ENCODE measurements at places on chromosomes 13 and 19.

- no peak for DNase-seq
These were observed 109.3 kb downstream of the KLF12 start for GRCh38 chr13:74024856-74025255.

DNA sequence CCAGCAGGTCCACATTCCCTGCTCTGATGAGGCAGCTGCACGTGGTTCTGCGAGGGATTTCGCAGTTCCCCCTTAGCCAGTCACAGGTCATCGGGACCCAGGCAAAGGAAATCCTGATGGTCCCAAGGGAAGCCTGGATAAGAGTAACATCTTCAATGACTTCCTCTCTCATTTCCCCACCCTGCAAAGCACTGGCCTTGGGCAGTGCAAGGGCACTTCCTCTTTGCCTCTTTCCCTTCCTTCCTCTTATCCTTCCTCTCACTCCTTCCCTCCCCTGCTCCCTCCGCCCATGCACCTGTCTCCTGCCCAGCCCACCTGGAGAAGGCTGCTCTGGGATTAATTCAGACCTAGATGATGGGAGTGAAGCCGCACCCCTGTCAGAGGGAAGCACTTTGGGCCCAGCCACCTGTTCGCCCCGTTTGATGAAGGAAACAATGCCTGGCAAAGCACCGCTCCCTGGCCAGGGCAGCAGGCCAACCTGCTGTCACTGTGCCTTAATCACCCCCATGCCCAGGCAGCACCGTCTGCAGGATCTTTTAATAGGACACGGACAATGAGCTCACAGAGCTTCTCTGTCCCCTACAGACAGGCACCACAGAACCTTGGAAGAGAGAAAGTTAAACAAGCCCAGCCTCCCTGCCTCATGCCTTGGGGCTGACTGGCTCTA, 113.5 kb upstream of the PABPC3 start:
- DNase-seq = no peak

- DNase-seq = no peak
These were observed 34.3 kb downstream of the MICU2 start for GRCh38 chr13:21569686-21570085.

DNA sequence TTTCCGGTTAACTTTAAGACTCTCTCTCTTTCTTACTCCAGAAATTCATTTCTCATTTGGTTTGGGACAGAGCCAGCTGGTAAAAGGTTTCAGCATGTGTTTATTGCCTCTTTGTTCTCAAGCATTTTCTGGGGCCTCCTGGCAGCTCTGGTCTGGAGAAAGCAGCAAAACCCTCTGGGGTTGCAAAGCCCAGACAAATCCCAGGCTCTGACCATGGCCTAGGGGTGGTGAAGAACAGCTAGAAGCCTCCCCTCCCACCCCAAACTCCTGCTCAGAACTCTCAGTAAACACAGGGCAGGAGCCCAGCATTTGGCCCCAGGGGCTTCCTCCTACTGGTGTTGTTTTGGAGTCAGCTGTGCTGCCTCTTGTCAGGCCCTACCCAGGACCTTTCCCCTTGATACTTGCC, 124.2 kb upstream of the SERP2 start:
- no peak for DNase-seq

DNA sequence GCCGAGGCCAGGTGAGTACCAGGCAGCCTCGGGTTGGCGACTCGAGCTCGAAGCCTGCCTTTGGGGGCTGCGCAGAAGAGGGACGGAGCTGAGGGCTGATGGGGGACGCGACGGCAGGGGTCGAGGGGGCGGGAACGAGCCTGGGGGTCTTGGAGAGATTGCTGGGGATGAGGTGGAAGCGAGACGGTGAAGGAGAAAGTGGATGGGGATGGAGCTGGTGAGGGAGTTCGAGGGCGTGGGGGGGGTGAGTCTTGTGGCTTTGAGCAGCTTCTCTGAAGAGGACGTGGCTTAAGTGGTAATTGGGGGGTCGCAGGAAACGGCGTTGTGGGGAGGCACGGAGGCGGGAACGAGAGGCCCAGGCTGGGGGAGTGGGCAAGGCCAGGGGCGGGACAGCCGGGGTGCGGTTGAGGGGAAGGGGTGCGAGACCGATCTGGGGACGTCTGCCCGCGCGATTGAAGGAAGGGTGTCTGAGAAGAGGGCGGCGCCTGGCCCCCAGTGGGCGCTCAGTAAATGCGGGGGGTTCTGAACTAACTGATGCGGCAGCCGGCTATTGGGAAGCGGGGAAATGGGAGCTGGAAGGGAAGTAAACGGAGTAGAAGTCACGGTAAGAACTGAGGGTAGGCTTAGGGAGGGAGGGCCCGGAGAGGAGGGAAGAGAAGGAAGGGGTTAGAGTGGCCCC, 426 bp downstream of the MYO9B start:
- peak; percentile 37 for DNase-seq

- no peak for DNase-seq
These were observed 8.9 kb upstream of the AMER2 start for GRCh38 chr13:25180775-25181537.

DNA sequence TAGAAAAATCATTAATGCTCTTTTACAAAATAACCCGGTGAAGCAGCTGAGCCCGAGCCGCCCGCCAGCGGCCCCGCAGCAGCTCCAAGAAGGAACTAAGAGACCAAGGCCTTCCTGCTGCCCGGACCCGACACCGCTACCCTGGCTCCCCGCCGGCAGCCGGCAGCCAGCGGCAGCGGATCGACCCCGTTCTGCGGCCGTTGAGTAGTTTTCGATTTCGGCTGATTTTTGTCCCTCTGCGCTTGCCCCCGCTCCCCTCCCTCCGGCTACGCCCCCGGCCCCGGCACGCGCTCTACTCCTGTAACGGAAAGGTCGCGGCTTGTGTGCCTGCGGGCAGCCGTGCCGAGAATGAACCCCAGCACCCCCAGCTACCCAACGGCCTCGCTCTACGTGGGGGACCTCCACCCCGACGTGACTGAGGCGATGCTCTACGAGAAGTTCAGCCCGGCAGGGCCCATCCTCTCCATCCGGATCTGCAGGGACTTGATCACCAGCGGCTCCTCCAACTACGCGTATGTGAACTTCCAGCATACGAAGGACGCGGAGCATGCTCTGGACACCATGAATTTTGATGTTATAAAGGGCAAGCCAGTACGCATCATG, at the start of gene PABPC3:
Gene PABPC3, plus strand, starts transcription at position 286 of the 603 bp plus-strand sequence. Its CDS starts 63 bp downstream, at position 349.
- DNase-seq = no peak

DNA sequence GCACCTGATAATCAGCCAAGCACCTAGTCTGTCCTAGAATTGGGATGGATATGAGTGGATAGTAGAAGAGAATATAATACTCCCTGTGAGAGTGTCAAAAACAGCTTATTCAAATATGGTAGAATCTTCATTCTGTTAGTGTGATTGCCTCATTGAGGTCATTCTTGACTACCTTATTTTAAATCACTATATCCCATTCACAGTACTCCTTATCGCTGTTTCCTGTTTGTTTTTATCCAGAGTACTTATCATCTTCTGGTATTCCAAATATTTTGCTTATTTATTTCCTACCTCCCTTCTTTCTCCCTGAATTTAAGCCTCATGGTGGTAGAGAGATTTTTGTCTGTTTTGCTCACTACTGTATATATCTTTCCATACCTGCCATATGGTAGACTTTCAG, 9.9 kb downstream of the NDFIP2 start:
- no peak for DNase-seq

- no peak for DNase-seq
These were observed 176.6 kb downstream of the LMO7 start for GRCh38 chr13:75812751-75813181.

- DNase-seq = no peak
These were observed 202.0 kb downstream of the FOXO1 start for GRCh38 chr13:40464337-40465014.

DNA sequence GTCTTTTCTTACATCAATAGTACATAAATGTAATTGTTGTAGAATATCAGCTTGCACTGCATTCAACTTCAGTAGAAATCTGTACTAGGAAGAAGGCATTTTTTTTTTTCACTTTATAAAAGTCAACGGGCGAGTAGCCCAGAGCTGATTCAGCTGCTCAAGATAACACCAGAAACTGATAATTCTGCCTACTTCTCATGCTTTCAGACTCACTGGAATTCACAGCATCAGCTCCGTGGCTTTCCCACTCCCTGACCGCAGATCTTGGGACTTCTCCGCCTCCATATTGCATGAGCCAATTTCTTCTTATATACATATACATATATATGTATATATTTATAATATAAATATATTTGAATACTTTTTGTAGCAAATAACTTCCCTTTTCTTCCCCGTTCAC, 263.1 kb upstream of the RXFP2 start:
- no peak for DNase-seq

DNA sequence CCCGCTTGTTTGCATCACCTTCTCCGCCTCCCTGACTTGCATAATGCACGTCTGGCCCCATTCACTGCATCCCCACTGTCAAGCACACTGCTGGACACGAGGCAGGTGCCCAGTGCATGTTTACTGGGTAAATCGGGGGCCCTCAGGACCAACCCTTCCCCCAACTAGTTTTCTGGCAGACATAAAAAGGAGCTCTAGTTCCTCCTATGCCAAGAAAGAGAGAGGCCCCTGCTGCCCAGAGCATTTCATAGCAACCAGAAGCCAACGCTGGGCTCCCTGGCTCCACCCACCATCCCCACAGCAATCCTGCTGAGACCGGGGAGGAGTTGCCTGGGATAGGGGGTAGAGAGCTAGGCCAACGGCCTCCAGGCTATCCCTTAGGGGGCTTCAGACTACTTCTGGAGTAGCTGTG, 23.2 kb downstream of the ANKRD27 start:
- no peak for DNase-seq

DNA sequence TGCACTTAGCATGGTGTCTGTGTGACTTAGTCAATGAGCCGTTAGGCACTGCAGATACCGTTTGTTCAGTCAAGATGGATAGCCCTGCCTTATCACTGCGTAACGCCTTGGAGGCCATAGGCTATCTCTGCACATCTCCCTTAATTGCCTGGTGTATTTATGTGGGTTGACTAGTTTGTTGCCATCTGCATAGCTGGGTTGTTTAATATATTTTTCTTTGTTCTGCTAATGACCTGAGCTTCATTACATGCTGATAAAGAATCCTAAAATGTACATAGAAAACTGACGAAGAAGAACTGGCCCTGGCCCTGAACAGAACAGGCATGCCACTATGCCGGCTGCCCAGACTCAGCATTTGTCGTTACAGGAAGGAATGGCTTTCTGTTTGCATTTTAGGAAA, 297.8 kb downstream of the SHISA2 start:
- no peak for DNase-seq

DNA sequence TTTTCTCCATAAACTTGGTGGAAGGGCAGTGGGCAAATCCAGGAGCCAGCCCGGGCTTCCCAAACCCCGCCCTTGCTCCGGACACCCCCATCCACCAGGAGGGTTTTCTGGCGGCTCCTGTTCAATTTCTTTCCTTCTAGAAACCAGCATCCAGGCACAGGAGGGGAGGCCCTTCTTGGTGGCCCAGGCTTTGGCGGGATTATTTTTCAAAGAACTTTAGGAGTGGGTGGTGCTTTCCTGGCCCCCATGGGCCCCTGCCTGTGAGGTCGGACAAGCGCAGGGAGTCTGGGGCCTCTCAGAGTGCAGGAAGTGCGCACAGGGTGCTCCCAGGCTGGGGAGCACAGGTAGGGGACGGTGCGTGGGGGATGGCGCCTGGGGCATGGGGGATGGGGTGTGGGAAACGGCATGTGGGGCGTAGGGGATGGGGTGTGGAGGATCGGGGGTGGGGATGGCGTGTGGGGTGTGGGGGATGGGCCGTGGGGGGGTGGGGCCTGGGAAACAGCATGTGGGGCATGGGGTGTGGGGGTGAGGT, 396 bp downstream of the F7 start:
- no peak for DNase-seq

DNA sequence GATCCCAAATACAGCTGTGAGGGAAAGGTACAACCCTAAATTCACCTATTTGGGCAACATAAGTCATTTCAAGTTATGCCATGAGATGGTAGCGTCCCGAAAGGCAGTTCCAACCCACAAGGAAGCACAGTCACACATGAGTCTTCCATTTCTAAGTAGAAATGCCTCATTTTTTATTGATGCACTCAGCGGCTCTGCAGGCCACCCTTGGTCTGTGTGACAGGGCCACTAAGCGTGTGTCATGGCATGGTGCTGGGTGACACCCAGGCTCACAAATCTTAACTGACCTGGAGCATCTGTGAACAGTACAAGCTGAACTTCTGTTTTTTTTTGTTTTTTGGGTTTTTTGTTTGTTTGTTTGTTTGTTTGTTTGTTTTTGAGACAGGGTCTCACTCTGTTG, 15.1 kb downstream of the RAB20 start:
- DNase-seq = no peak
